ENCODE measurements at places on chromosomes 3 and 15. TPM values are rescaled to one million over a fixed set of nuclear protein-coding genes. Genes with fewer than 3 reads are reported as not detected.
A peak's percentile ranks its signal among the peaks of the same experiment; 100 is the strongest.

FANCD2OS gene
- total RNA-seq, result not detected

ANKRD28 gene
- 82.6 TPM for total RNA-seq

ANKDD1A gene
- 14.2 TPM for total RNA-seq

ABI3BP gene
- 3.4 TPM for total RNA-seq

- no peak overlapping the region for H3K4me3 ChIP-seq
- no peaks in the 10 kb centered on the region for H3K4me1 ChIP-seq
- no peaks in the 10 kb centered on the region for H3K27me3 ChIP-seq
- H3K27ac ChIP-seq, result no peak overlapping the region
These were observed 602.2 kb upstream of the ALCAM start for GRCh38 chr3:104764496-104764895.

GRCh38 chr3:148453781-148454191, 243.9 kb upstream of the AGTR1 start:
- no peak overlapping the region for H3K4me3 ChIP-seq
- H3K27me3 ChIP-seq, result no peaks in the 10 kb centered on the region
- H3K36me3 ChIP-seq, result no peaks in the 10 kb centered on the region
- DNase-seq, result no peak
- H3K4me1 ChIP-seq, result no peaks in the 10 kb centered on the region

GRCh38 chr3:192487033-192487432, 240.3 kb downstream of the FGF12 start:
- H3K36me3 ChIP-seq, result no peaks in the 10 kb centered on the region
- no peaks in the 10 kb centered on the region for H3K27me3 ChIP-seq
- H3K4me3 ChIP-seq, result no peak overlapping the region
- H3K27ac ChIP-seq, result no peak overlapping the region

DNA sequence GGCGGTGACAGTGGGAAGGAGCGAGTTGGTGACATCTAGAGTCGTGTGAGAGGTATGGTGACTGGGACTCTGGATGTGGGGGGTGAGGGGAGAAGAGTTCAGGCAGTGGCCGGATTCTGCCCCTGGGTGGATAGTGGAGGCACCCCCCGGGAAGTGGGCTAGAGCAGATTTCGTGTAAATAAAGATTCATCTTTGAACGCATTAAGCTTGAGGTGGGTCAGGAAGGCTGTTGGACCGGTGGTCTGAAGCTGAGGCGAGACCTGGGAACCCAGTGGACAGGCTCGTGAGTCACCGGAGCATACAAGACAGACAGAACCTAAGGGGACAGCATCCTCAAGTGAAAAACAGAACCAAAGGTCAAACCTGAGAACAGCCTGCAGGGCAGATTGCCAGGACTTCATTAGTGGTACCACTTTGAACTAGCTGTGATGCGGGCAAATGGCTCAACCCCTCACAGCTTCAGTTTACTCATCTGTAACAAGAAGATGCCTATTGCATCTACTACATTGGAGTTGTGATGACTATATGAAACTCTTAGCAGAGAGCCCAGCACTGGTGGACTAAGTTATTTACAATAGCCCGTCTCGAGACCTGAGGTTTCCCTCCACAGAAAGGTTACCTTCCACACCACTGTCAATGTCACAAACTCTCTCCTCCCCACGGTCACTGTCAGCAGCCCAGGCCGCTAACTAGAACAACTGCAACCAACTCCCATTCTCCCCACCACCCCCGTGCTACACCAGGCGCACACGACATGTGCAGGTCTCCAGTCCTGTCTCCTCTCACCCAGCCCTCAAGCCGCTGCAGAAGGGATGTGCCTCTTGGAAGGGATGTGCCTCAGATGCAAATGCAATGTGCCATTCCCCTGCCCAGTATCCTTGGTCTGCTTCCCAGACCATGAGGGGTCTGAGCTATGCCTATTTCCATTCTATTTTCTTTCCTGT, 901 bp upstream of the CLN6 start:
- no peaks in the 10 kb centered on the region for H3K27me3 ChIP-seq
- no peak overlapping the region for H3K27ac ChIP-seq
- H3K4me3 ChIP-seq, result peak overlapping the region; percentile 90

- DNase-seq, result no peak
- no peaks in the 10 kb centered on the region for H3K4me1 ChIP-seq
- no peak overlapping the region for H3K27ac ChIP-seq
- no peaks in the 10 kb centered on the region for H3K27me3 ChIP-seq
These were observed 44.9 kb downstream of the MSL2 start for GRCh38 chr3:136151219-136151618.

DNA sequence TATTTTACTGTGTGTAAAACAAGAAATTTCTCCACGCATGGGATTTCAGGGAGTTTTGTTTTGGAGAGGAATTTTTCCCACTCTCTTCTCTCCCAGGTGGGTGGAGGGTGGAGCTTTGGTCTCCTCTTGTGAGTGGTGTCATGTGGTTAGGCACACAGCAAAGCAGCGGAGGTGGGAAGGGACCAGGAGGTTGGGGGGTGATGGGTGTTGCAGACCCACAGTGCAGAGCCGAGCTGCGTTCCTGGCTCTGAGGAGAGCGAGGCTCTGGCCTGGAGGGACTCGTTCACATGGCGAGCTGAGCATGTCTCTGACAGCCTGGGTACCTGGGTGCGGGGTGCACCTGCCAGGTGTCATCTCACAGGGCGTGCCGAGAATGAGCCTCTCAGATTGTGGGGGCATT, 87.8 kb downstream of the RYR3 start:
- H3K4me1 ChIP-seq, result no peaks in the 10 kb centered on the region
- H3K27ac ChIP-seq, result no peak overlapping the region
- no peak for DNase-seq
- no peak overlapping the region for H3K4me3 ChIP-seq

DNA sequence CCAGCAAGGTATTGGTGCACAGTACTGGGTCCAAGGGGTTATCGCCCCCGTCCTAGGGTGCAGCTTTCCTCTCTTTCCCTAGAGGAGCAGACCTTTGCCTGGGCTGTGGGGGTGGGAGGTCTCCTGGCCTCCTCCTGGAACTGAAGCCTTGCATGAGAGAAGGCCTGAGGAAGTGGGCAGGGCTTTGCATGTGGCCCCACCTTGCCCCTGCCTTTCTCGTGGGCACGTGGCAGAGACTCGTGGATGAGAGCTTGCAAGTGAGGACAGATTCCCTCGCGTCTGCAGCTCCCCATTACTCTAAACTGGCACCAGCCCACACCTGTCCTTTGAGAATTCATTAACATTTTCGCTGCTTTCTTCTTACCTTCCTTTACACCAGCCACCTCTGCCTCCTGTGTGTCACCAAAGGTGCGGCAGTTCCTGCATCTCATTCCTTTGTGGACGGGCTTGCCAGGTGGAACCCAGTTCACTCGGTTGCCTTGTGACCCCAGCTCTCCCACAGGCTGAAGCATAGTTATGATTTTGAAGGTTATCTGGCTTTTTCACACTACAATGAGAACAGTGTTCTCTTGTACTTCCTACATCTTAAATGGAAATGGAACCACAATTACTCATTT, 40.9 kb upstream of the NR2C2 start:
- H3K27me3 ChIP-seq, result no peaks in the 10 kb centered on the region
- no peak for DNase-seq
- no peak overlapping the region for H3K27ac ChIP-seq
- no peaks in the 10 kb centered on the region for H3K36me3 ChIP-seq
- no peak overlapping the region for H3K4me3 ChIP-seq

GRCh38 chr3:111745786-111746185, 113.3 kb upstream of the PHLDB2 start:
- peak overlapping the region; percentile 56 for H3K27ac ChIP-seq
- no peaks in the 10 kb centered on the region for H3K27me3 ChIP-seq
- peaks cover 31% of the 10 kb centered on the region for H3K4me1 ChIP-seq

All from PC-9 (cell line).